IPS DF 6.9 (cell line): ENCODE measurements at places on chromosomes 13 and 19.

- no peaks in the 10 kb centered on the region for H3K27me3 ChIP-seq
- H3K36me3 ChIP-seq, result no peaks in the 10 kb centered on the region
- DNase-seq, result no peak
- no peak overlapping the region for H3K4me3 ChIP-seq
- H3K27ac ChIP-seq, result no peak overlapping the region
Measured at GRCh38 chr13:50715402-50716146, 127.9 kb downstream of the DLEU7 start.

- no peaks in the 10 kb centered on the region for H3K36me3 ChIP-seq
- DNase-seq, result no peak
- H3K4me3 ChIP-seq, result no peak overlapping the region
- no peaks in the 10 kb centered on the region for H3K27me3 ChIP-seq
- H3K4me1 ChIP-seq, result no peaks in the 10 kb centered on the region
- H3K27ac ChIP-seq, result no peak overlapping the region
Measured at GRCh38 chr19:48661711-48662090, 11.1 kb downstream of the NTN5 start.

- no peak for DNase-seq
- H3K27ac ChIP-seq, result no peak overlapping the region
- peaks cover 2% of the 10 kb centered on the region for H3K4me1 ChIP-seq
- H3K4me3 ChIP-seq, result no peak overlapping the region
Measured at GRCh38 chr19:15300533-15301197, 31.7 kb downstream of the BRD4 start.

DNA sequence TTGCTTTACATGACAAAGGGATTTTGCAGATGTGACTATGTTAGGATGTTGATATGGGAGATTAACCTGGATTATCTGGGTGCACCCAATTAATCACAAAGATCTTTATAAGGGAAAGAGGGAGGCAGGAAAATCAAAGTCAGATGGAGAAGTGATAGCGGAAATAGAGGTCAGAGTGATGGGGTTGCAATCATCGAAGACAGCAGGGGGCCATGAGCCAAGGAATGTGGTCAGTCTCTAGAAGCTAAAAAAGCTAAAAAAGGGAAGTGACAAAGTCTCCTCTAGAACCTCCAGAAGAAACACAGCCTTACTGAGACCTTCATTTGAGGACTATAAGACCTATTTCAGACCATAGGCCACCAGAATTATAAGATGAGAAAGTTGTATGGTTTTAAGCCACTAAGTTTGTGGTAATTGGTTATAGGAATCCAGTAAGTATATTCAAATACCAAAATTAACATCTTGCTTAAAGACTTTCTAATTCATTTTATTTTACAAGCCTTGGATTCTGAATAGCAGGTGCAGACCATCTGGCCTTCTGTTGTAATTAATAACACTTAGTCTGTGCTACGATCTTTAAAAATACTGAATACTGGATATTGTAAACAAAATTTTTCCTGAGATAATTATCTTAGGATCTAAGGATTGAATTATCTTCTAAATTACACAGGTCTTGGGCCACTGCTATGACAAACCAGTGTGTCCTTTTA, 493.4 kb upstream of the PCDH20 start:
- H3K27ac ChIP-seq, result no peak overlapping the region
- H3K27me3 ChIP-seq, result no peaks in the 10 kb centered on the region
- no peak for DNase-seq
- H3K4me3 ChIP-seq, result no peak overlapping the region
- H3K36me3 ChIP-seq, result no peaks in the 10 kb centered on the region

- DNase-seq, result no peak
- no peaks in the 10 kb centered on the region for H3K36me3 ChIP-seq
- H3K27me3 ChIP-seq, result no peaks in the 10 kb centered on the region
- H3K4me3 ChIP-seq, result no peak overlapping the region
- no peak overlapping the region for H3K27ac ChIP-seq
- H3K4me1 ChIP-seq, result no peaks in the 10 kb centered on the region
Measured at GRCh38 chr13:45184693-45185092, 16.2 kb downstream of the KCTD4 start.

DNA sequence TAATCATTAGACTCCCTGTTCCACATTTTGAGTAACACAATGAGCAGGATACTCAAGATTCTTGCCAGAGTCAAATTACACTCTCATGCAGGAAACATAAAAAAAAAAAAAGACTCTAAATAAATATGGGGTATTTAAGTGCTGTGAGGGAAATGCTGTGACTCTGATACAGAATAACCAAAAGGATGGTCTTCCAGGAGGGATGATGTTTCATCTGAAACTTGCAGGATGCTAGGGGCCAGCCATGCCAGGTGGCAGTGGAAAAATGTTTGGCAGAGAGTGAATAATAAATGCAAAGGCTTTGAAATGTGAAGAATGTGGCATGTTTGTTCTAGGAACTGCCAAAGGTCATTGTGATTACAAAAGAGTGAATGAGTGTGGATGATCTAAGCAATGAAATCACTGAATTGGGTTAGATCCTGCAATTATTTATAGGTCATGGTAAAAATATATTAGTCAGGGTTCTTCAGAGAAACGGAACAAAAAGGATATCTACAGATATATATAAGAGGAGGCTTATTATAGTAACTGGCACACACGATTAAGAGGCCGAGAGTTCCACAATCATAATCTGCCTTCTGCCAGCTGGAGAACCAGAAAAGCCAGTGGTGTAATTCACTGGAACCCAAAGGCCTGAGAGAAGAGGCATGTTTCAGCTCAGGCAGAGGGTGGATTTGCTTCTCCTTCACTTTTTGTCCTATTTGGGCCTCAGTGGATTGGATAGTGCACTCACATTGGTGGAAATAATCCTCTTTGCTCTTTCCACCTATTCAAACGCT, 1832.8 kb upstream of the MIR17HG start:
- no peak overlapping the region for H3K27ac ChIP-seq
- no peak overlapping the region for H3K4me3 ChIP-seq

DNA sequence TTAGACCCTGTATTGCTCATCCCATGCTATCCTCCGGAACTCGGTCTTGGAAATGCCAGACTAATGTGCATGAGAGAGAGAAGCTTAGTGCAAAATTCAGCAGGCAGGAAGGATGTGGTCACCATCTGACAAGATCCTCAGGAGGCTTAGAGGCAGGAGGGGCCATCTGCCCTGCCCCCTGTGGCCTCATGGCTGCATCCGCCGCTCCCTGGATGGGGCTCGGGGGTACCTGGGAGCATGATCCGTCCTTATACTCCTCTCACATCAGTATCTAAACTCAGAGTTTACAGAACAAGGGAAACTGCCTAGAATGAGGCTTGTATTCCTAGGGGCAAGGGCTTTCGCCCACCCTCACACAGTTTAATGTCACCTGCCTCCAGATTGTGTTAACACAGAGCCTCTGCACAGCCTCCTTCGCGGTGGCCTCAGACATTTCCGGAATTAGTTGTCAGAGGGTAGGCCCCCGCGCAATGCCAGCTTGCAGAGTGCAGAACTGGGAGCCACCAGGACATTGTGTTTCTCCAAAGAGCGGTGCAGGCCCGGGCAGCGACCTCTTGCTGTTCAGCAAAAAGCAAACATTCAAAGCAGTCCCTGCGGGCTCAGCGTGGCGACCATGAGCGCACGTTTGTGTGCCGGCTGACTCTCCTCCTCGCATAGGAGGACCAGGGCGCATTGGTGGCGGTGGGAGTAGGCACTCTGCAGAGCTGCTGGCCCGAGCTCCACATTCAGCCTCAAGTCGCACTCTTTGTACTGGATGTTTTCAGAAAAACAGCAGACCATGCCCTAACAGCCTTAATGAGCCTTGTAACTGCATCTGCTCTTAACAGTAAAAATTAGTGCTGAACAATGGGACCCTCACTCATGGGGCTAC, 39.1 kb downstream of the GPR12 start:
- no peak overlapping the region for H3K4me3 ChIP-seq
- no peaks in the 10 kb centered on the region for H3K4me1 ChIP-seq
- H3K27ac ChIP-seq, result no peak overlapping the region
- H3K36me3 ChIP-seq, result no peaks in the 10 kb centered on the region
- DNase-seq, result no peak

DNA sequence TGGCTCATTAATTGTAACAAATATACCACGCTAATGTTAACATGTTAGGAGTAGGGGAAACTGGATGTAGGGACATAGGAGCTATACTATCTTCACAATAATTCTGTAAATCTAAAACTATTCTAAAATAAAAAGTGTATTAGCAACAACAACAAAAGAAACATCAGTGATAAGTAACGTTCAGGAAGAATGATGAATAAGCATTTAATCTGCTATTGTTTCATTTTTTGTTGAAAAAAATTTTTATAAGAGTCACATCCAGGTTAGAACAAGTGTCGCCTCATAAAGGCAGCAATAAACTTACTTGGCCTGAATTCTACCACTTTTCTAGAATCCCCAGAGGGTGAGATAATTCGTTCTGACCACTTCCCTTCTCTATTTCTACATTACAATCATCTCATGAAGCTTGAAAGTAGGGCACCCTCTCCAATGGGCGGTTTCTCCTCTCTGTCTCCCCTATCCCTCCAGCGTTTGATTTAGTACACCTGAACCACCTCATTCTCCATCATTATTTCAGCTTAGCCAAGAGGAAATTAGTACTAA, 253.1 kb upstream of the IPO5 start:
- no peak overlapping the region for H3K4me3 ChIP-seq
- H3K27ac ChIP-seq, result no peak overlapping the region
- no peaks in the 10 kb centered on the region for H3K4me1 ChIP-seq
- H3K36me3 ChIP-seq, result no peaks in the 10 kb centered on the region

DNA sequence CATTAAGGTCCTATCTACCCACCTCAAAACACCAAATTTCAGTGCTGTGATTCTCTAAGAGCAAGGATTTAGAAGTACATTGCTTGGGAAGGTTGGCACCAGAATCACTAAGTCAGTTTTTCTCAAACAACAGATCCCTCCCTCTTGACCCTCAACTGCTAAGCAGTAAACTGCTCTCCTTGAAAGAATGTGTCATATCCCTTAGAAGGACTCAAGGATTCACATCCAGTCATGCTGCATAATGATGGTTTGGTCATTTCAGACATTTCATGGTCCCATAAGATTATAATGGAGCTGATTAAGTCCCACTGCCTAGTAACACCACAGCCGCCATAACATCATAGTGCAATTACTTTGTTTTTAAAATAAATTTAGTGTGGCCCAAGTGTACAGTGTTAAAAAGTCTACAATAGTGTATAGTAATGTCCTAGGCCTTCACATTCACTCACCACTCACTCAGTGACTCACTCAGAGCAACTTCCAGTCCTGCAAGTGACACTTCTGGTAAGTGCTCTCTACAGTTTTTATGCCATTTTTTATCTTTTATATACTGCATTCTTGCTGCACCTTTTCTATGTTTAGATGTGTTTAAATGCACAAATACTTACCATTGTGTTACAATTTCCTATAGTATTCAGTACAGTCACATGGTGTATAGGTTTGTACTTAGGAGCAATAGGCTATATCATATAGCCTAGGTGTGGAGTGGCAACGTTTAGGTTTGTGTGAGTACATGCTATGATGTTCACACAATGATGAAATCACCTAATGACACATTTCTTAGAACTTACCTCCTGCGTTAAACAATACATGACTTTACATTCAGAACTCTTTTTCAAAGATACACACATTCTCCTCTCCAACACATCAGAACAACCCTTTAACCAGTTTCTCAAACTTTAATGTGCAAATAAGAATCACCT, 15.7 kb upstream of the CCDC169 start:
- no peaks in the 10 kb centered on the region for H3K4me1 ChIP-seq
- no peak for DNase-seq
- no peaks in the 10 kb centered on the region for H3K27me3 ChIP-seq
- no peak overlapping the region for H3K4me3 ChIP-seq
- H3K36me3 ChIP-seq, result peaks cover 7% of the 10 kb centered on the region; the same call in 1 of the 2 replicates

- H3K36me3 ChIP-seq, result peaks cover 15% of the 10 kb centered on the region
- H3K4me1 ChIP-seq, result peaks cover 2% of the 10 kb centered on the region; the same call in 1 of the 2 replicates
- DNase-seq, result no peak
- H3K4me3 ChIP-seq, result no peak overlapping the region
- no peak overlapping the region for H3K27ac ChIP-seq
Measured at GRCh38 chr19:5247957-5248705, 92.5 kb downstream of the PTPRS start.

GRCh38 chr13:100530671-100531213, 57.8 kb downstream of the GGACT start:
- H3K27ac ChIP-seq, result no peak overlapping the region
- H3K4me1 ChIP-seq, result peaks cover 4% of the 10 kb centered on the region; the same call in 1 of the 2 replicates
- DNase-seq, result no peak
- H3K36me3 ChIP-seq, result no peaks in the 10 kb centered on the region; the same call in 1 of the 2 replicates
- H3K27me3 ChIP-seq, result no peaks in the 10 kb centered on the region

DNA sequence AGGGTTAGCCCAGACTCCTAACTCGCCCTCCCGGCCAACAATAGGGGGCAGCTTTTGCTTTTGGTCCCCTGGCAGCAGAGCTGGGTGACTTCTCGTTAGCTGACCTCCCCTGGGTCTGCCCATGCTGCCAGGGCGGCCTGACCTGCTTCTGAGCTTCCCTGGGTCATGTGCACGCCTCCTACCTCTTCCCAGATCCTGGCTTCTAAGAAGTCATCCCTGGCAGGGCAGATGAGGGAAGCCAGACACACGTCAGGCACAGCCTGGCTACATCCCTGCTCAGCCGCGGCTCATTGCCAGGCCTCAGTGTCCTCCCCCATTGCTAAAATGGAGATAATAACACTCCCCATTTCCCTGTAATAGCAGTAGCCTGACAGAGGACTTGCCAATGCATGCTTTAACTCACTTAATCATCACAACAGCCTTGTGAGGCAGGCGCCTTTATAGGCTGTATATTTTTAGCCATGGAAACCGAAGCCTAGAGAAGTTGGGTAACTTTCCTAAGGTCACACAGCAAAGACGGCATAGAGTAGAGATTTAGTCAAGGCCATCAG, 2.1 kb downstream of the KCNK6 start:
- no peak for DNase-seq
- no peak overlapping the region for H3K4me3 ChIP-seq
- no peaks in the 10 kb centered on the region for H3K4me1 ChIP-seq
- no peak overlapping the region for H3K27ac ChIP-seq
- peaks cover 5% of the 10 kb centered on the region; the same call in 1 of the 2 replicates for H3K27me3 ChIP-seq

- no peaks in the 10 kb centered on the region for H3K27me3 ChIP-seq
- no peak for DNase-seq
- H3K36me3 ChIP-seq, result peaks cover 6% of the 10 kb centered on the region; the same call in 1 of the 2 replicates
Measured at GRCh38 chr19:47475465-47475864, 3.8 kb upstream of the SLC8A2 start.

DNA sequence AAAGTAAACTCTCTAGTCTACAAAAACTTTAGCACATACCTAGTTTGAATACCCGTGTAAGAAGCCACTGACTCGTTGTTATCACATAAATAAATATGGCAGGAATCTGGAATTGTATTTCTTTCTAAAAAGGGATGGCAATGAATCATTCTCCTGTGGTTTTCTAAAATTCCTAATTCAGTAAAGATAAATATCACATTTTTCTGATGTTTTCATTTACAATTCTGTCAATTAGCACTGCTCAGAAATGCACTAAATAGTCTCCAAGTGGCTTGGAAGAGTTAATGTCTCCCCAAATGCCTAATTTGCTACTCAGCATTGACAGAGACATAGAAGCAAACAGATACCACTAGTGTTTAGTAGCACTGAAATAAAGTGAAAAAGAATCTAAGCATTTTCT, 547.7 kb upstream of the SLITRK1 start:
- no peak overlapping the region for H3K27ac ChIP-seq
- no peaks in the 10 kb centered on the region for H3K27me3 ChIP-seq
- no peak overlapping the region for H3K4me3 ChIP-seq
- no peak for DNase-seq
- no peaks in the 10 kb centered on the region for H3K36me3 ChIP-seq
- H3K4me1 ChIP-seq, result no peaks in the 10 kb centered on the region

- no peak overlapping the region for H3K27ac ChIP-seq
- H3K4me1 ChIP-seq, result no peaks in the 10 kb centered on the region; the same call in 1 of the 2 replicates
- DNase-seq, result no peak
- no peaks in the 10 kb centered on the region for H3K27me3 ChIP-seq
- H3K4me3 ChIP-seq, result no peak overlapping the region
Measured at GRCh38 chr13:110636701-110637201, 21.4 kb downstream of the NAXD start.
